ENCODE measurements at places on chromosomes 4 and X. TPM values are rescaled to one million over a fixed set of nuclear protein-coding genes. Genes with fewer than 3 reads are reported as not detected.

DNA sequence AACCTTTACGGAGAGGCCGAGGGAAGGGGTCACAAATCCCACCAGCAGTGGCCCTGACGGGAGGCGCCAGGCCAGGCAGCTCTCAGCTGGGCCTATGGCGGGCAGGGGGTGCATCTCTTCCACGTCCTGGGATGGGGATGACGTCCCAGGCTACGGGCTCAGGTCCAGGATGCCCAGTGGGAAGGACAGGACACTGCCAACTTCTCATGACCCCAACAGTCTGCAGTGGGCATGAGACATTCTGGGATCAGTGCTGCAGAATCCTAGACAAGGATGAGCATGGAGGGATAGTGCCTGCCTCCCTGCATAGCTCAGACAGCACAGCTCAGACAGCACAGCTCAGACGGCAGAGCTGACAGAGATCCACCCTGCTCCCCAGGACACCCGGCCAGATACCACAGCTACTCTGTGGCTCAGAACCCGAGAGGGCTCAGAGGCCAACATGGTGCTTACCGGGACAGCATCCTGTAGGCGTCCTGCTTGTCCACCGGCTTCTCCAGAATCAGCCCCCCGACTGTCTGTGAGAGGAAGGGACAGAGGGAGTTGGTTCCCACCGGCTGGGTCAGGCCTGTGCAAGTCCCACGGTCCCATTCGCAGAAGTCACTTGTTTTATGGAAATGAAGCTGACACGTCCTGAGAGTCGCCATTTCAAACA is 17.3 kb downstream of the ASMTL start:
- no peak for DNase-seq

- no peak for DNase-seq
Observed at GRCh38 chrX:98405376-98405775, 1521.7 kb downstream of the RPA4 start.

- no peak for DNase-seq
Observed at GRCh38 chr4:132823419-132823818, 325.7 kb upstream of the PCDH10 start.

- no peak for DNase-seq
Observed at GRCh38 chr4:44100456-44100855, 348.2 kb downstream of the KCTD8 start.

GRCh38 chr4:140081641-140082390 is 72.2 kb downstream of the MAML3 start:
- no peak for DNase-seq

- DNase-seq: no peak
Observed at GRCh38 chr4:15361529-15361928, 66.3 kb upstream of the C1QTNF7 start.

GRCh38 chr4:88295656-88296055 is 11.3 kb upstream of the PPM1K start:
- no peak for DNase-seq

DNA sequence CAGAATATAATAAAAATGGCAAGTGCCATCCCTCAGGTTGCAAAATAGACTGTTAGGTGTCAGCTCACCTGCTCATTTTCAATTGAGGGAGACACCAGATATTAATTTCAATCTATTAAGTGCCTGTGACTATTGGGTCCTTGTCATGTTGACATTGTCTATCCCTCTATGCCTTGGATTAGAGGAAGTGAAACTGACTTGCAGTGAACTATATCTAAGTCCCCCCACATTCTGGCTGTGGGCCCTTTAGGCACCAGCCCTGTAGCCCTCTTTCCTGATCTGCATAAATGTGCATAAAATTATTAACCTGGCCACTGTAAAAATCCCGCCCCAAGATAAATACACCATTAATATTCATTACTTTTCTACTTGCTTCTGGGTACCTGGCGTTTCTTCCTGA is 293.0 kb upstream of the CLNK start:
- no peak for DNase-seq

DNA sequence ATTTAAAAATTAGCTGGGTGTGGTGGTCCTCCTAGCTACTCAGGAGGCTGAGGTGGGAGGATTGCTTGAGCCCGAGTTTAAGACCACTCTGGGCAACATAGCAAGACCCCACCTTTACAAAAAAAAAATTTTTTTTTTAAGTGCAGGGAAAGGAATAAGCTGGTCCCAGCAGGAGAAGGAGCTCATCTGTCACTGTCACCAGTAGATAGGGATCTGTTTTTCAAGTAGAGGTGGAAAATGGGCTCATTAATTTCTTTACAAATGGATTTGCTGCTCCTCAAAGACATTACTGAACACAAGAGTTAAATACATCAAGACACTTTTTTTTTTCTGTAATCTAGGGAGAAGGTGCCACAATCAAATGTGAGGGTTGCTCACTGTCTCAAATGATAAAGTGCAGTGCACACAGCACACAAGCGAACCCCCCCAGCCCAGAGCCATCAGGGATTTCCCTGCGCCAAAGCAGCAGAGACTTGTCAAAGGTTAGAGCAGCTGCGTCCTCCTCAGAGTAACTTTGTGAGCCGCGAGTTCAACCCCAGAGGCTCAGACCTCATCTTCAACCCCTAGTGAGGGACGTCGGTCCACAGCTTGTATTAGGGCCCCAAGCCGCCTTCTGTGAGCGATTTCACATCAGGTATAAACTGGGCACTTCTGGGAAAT is 14.3 kb upstream of the MTNR1A start:
- DNase-seq: no peak

DNA sequence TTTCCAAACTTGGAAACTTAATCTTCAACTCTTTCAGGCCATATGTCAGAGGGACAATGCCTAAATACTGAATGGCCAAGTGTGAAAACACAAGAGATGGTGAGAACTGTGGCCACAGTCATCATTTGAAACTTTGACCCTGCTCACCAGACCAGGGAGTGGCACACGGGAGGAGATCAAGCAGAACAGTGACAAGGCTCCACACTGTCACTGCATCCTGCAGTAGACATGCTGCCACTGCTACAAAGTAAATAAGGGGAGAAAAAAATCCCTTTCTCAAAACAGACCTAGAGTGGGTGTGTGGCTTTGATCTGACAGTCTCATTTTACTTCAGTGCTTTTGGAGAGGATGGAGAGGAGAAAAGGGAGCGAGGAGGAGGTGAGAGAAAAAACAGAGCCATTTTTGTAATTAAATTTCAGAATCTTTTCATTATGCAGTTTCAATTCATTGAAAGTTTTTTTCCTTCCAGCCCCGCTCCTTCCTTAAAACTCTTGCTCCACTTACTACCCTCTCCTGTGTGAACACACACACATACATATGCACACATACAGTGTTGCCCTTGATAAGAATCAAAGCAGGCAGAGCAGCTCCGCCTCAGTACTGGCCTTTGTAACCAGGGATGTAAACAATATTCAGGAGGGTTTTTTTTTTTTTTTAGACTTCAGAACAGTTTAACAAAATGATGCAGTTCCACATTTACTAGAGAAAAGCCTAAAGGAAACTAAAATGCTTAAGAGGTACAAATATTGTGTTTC is 34.4 kb downstream of the NEXMIF start:
- DNase-seq: no peak

GRCh38 chrX:21398426-21398825 is 24.2 kb downstream of the CNKSR2 start:
- DNase-seq: no peak

DNA sequence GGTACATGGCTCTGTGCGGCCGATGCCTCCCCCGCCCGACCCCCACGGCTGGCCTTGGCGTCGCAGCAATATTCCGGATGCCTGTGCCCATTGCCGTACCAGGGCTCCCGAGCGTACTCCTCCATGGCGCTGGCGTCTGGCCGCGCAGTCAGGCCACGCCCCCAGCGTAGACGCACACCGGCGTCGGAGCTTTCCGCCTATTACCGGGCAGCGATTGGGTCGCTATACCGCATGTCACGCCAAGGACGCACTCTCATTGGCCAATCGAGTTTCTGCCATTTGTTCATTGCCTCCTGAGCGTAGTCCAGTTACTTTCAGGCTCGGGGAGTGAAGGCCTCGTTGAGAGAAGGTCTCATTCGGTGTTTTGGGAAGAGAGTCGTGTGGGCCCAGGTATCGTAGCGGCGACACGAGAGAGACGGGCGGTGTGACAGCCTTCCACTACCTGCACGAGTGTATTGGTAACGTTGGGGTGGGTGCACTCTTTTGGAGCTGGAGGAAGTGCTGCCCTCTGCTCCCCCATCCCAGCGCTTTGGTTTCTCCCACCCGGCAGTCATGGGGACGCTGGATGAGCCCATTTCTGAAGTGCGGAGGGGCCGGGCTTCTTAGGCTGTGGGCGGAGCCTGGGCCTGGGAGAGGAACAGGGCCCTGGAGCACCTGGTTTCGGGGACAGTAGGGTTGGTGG is at the start of the genes PQBP1 and TIMM17B:
Gene PQBP1 (plus strand): TSS at position 306 of the 682 bp plus-strand sequence. CDS start 580 bp downstream, outside the sequence.
Gene TIMM17B (minus strand): TSS at position 144 of the 682 bp plus-strand sequence. CDS start 19 bp downstream, at position 125.
- DNase-seq: peak; percentile 96

CHST7 gene
- 0.09 TPM for total RNA-seq

ZDHHC15 gene
- not detected for total RNA-seq

AWAT2 gene
- total RNA-seq: not detected

PDCL2 gene
- 1.2 TPM for total RNA-seq

KANTR gene
- 3.4 TPM for total RNA-seq

BMX gene
- 1.4 TPM for total RNA-seq

CT47A7 gene
- total RNA-seq: 0.42 TPM

CNGA1 gene
- total RNA-seq: not detected

All from K562 (cell line).